Activated naive CD8-positive, alpha-beta T cell treated with anti-CD3 and anti-CD28 coated beads for 36 hours (primary cell): ENCODE measurements at places on chromosomes 5 and 9. TPM values are rescaled to one million over a fixed set of nuclear protein-coding genes. Genes with fewer than 3 reads are reported as not detected.

Gene SKP2
- 61.6 TPM for total RNA-seq

Gene RNF183
- total RNA-seq = not detected

Gene MRNIP
- total RNA-seq = 12.3 TPM

Gene KIAA1958
- total RNA-seq = 8.4 TPM

Gene CD14
- 0.58 TPM for total RNA-seq

Gene OGN
- not detected for total RNA-seq

Gene NOL6
- total RNA-seq = 82.2 TPM

Gene ERBIN
- total RNA-seq = 38.3 TPM

Gene SLC4A9
- total RNA-seq = not detected

- no peaks in the 10 kb centered on the region for H3K27me3 ChIP-seq
- peaks cover 25% of the 10 kb centered on the region for H3K4me1 ChIP-seq
- peak; percentile 69 for DNase-seq
- H3K36me3 ChIP-seq = peaks cover 15% of the 10 kb centered on the region
- H3K4me3 ChIP-seq = peak overlapping the region; percentile 88
- peak overlapping the region; percentile 91 for H3K27ac ChIP-seq
Observed at GRCh38 chr5:14872070-14872989, 752 bp upstream of the ANKH start.

- no peaks in the 10 kb centered on the region for H3K27me3 ChIP-seq
- no peak overlapping the region for H3K27ac ChIP-seq
- peaks cover 2% of the 10 kb centered on the region for H3K36me3 ChIP-seq
- DNase-seq = no peak
- no peaks in the 10 kb centered on the region for H3K4me1 ChIP-seq
Observed at GRCh38 chr5:153988510-153988909, 50.2 kb downstream of the FAM114A2 start.

DNA sequence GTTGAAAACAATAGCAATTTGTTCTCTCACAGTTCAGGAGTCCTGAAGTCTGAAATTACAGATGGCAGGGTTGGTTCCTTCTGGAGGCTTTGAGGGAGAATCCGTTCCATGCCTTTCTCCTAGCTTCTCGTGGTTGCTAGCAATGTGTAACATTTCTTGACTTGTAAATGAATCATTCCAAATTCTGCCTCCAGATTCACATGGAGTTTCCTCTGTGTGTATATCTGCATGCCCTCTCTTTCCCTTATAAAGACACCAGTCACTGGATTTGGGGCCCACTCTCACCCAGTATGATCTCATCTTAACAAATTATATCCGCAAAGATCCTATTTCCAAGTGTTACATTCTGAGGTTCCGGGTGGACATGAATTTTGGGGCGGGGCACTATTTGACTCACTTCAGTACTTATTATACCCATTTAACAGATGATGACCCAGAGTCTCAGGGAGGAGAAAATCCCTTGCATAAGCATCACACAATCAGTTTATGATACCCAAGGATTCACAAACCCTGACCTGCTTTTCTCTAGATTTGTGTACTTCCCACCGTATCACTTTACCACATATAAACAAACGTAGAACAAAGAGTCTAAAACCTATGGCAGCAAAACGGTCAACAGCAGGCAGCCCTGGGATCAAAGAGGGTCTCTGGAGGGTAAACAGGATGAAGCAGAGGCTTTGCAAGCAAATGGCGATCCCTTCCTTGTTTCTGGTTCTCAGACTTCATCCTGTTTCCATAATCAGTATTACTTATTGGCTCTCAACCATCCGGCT, 93.7 kb downstream of the C9orf152 start:
- no peaks in the 10 kb centered on the region for H3K27me3 ChIP-seq
- H3K4me1 ChIP-seq = no peaks in the 10 kb centered on the region
- H3K27ac ChIP-seq = no peak overlapping the region

- no peak overlapping the region for H3K27ac ChIP-seq
- H3K27me3 ChIP-seq = no peaks in the 10 kb centered on the region
- no peak for DNase-seq
- no peak overlapping the region for H3K4me3 ChIP-seq
- no peaks in the 10 kb centered on the region for H3K4me1 ChIP-seq
Observed at GRCh38 chr5:149406203-149406978, 27.3 kb upstream of the IL17B start.

- peaks cover 5% of the 10 kb centered on the region for H3K4me1 ChIP-seq
- no peak for DNase-seq
- no peak overlapping the region for H3K4me3 ChIP-seq
- peaks cover under 1% of the 10 kb centered on the region for H3K36me3 ChIP-seq
- H3K27ac ChIP-seq = no peak overlapping the region
Observed at GRCh38 chr5:177540438-177540837, 13.9 kb downstream of the FAM193B start.

DNA sequence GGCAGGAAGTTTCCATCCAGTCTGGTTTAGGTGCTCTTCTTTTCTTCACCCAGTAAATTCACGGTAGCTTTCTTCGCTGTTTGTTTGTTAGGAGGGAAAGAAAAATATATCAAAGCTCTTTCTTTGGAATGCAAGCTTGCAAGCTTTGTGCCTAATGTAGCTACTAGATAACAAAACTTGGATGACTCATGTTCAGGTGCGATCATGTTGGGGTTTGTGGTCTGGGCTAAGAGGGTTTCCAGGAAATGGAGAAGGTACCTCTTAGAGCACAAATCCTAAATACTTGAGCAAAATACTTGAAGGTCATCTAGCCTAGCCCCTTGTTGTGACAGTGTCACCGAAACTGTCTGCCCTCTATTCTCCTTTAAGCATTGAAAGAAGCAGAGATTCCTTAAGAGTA, 17.7 kb downstream of the SRP19 start:
- H3K4me1 ChIP-seq = peaks cover 38% of the 10 kb centered on the region
- peak overlapping the region; percentile 83 for H3K27ac ChIP-seq
- peaks cover 26% of the 10 kb centered on the region for H3K36me3 ChIP-seq

- no peak for DNase-seq
- H3K36me3 ChIP-seq = no peaks in the 10 kb centered on the region
- no peaks in the 10 kb centered on the region for H3K4me1 ChIP-seq
- H3K4me3 ChIP-seq = no peak overlapping the region
- no peak overlapping the region for H3K27ac ChIP-seq
Observed at GRCh38 chr5:111977436-111977829, 220.4 kb upstream of the NREP start.

DNA sequence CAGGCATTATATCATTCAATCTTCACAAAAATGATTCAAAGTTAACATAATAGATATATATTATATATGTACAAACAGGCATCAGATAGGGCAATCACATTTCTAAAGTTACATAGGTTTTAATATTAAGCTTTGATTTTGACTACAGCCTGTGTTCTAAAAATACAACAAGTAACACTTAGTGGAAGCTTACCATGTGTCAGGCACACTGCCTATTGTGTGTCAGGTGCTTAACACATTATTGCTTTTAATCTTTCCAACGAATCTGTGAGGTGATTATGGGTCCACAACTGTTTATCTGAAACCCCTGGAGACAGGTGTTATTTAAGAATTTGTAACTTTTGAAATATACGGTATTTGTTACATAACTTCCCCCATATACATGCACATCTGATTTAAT, 25.2 kb downstream of the FBN2 start:
- H3K4me1 ChIP-seq = no peaks in the 10 kb centered on the region
- no peak for DNase-seq
- no peak overlapping the region for H3K4me3 ChIP-seq
- no peak overlapping the region for H3K27ac ChIP-seq

DNA sequence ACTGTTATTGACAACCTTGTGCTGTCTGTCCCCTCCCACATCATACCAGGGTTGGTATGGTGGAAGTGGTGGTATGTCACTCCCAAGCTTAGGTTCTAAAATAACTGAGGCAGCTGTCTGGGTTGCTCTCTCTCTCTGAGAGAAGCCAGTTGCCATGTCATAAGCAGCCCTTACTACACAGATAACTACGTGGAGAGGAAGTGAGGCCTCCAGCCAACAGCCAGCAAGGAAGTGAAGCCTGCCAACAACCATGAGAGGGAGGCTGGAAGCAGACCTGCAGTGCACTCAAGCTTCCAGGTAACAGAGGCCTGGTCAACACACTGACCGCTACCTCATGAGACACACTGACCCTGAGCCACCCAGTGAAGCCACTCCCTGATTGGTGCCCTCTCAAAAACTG, 18.6 kb downstream of the CTNNAL1 start:
- H3K27ac ChIP-seq = no peak overlapping the region
- no peak overlapping the region for H3K4me3 ChIP-seq
- H3K4me1 ChIP-seq = peaks cover 2% of the 10 kb centered on the region
- DNase-seq = no peak
- no peaks in the 10 kb centered on the region for H3K27me3 ChIP-seq

DNA sequence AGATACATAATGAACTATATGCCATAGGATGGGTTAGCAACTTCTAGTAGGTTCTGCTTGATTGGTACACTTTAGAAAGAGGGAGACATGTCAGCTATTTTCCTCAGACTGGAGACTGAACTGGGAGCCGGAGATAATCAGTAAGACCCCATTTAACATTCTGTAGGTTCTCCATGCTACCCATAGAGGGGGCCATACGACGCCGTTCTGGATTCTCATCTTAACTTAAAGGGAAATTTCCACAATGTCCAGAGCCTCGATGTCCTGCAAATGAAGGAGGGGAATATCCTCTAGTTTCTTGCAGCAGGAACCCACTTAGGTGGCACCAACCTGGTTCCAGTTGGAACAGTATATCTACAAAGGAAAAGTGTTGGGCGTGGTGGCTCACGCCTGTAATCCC, 22.3 kb upstream of the NPM1 start:
- no peak for DNase-seq
- H3K4me3 ChIP-seq = no peak overlapping the region
- H3K27me3 ChIP-seq = peaks cover 25% of the 10 kb centered on the region
- H3K27ac ChIP-seq = no peak overlapping the region
- H3K4me1 ChIP-seq = peaks cover 4% of the 10 kb centered on the region

DNA sequence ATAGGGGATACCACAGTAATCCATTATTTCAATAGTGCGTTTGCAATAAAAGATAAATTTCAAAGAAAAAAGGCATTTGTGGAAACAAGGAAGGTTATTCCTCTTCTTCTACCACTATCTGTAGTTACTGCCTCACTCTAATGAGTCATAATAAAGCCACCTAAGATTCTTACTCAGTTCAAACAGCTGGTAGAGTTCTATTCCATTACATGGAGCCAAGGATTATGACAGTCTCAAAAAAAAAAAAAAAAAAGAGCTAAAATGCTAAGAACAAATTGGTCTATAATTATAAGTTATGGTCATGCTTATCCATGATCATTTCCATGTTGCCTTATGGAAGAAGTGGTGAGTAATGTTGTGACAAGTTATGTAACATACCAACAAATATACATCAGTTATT, 46.3 kb downstream of the DENND1A start:
- H3K4me1 ChIP-seq = peaks cover 7% of the 10 kb centered on the region
- peaks cover 14% of the 10 kb centered on the region for H3K36me3 ChIP-seq
- no peak overlapping the region for H3K4me3 ChIP-seq
- DNase-seq = no peak
- H3K27ac ChIP-seq = no peak overlapping the region
- no peaks in the 10 kb centered on the region for H3K27me3 ChIP-seq
